ENCODE measurements at places on chromosomes 6 and 20.

- no peak for DNase-seq
These were observed 77.6 kb downstream of the POPDC3 start for GRCh38 chr6:105102186-105102585.

- no peak for DNase-seq
These were observed 27.0 kb downstream of the NUP153 start for GRCh38 chr6:17679726-17680125.

DNA sequence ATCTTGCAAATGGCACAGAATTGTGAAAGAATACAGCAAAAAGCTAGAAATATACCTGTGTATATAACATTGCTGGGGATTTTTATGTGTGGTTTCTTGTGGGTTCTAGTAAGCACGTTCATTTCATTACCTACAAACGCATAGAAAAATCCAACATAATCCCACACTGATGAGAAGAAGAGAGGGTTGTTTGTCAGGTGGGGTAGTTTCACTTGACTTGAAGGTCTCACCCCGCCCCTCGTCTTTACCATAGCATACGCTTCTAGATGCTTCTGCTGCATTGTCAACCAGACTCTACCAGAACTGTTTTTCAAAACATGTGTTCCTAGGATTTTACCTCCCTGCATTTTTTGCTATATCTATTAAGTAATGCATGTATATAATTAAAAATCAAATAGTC lies 284.1 kb upstream of the TAB2 start:
- no peak for DNase-seq

- DNase-seq, result no peak
These were observed 243.3 kb downstream of the TAF4 start for GRCh38 chr20:61822396-61822795.

GRCh38 chr20:6877633-6878032 lies 110.1 kb downstream of the BMP2 start:
- DNase-seq, result no peak

- no peak for DNase-seq
These were observed 114.7 kb downstream of the PLCB1 start for GRCh38 chr20:8246716-8247115.

GRCh38 chr6:21726676-21727075 lies 133.1 kb downstream of the SOX4 start:
- no peak for DNase-seq

- DNase-seq, result no peak
These were observed 108.3 kb downstream of the TNFAIP3 start for GRCh38 chr6:137975188-137975940.

GRCh38 chr6:158485431-158485830 lies 74.5 kb upstream of the TMEM181 start:
- DNase-seq, result no peak

DNA sequence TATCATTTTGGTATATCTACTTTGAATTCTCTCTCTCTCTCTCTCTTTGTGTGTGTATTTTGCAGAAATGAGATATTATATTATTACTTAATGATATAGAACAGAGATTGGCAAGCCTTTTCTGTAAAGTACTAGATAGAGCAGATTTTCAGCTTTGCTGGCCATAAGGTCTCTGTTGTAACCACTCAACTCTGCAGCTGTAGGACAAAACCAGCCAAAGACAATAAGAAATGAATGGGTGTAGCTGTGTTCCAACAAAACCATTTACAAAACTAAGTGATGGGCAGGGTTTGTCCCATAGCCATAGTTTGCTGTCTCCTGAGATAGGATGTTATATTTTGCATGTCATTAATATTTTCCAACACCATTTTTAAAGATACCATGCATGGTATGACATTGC lies 91.2 kb upstream of the TSHZ2 start:
- DNase-seq, result no peak

DNA sequence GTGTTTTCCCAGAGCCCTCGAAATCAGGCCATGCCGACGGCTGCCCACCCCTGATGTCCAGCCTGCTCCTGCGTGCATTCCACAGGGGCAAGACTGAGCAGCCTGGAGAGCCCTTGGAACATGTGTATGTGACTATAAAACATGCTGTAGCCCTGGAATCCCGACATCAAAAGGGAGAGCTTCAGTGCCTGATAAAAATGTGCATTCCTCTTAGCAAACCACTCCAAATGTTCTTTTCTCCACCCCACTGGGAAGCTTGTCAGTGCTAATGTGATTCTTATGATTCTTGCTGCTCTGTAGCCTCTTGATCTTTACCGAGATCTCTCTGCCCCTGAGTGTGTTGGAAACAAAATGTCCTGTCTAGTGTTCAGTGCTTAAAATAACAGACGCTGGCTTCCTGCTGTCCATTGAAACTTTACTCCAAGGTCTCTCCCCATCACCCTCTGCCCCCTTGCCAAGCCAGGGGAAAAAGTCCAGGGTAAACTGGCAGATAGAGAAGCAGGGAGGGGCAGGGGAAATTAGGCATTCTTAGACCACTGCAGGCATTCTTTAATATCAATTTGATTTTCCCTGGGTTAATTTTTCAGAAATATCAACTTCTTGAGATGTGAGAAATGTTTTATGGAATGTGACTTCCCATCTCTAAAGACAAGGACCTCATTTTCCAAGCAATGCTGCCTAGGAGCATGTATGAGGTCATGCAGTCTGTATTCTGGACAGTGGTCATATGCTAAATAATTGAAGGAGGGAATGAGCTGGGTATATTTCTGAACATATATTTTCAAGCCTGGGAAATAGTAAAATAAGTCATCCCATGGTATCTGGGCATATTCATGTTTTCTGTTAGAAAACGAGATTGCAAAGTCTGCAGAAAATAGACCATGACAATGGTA lies 73.8 kb upstream of the ISM1 start:
- DNase-seq, result no peak

GRCh38 chr20:13430346-13431002 lies 208.3 kb downstream of the TASP1 start:
- peak; percentile 97 for DNase-seq

- no peak for DNase-seq
These were observed 2.0 kb downstream of the FLOT1 start for GRCh38 chr6:30740540-30740870.

GRCh38 chr6:7933794-7934193 lies 23.2 kb upstream of the TXNDC5 start:
- DNase-seq, result no peak

DNA sequence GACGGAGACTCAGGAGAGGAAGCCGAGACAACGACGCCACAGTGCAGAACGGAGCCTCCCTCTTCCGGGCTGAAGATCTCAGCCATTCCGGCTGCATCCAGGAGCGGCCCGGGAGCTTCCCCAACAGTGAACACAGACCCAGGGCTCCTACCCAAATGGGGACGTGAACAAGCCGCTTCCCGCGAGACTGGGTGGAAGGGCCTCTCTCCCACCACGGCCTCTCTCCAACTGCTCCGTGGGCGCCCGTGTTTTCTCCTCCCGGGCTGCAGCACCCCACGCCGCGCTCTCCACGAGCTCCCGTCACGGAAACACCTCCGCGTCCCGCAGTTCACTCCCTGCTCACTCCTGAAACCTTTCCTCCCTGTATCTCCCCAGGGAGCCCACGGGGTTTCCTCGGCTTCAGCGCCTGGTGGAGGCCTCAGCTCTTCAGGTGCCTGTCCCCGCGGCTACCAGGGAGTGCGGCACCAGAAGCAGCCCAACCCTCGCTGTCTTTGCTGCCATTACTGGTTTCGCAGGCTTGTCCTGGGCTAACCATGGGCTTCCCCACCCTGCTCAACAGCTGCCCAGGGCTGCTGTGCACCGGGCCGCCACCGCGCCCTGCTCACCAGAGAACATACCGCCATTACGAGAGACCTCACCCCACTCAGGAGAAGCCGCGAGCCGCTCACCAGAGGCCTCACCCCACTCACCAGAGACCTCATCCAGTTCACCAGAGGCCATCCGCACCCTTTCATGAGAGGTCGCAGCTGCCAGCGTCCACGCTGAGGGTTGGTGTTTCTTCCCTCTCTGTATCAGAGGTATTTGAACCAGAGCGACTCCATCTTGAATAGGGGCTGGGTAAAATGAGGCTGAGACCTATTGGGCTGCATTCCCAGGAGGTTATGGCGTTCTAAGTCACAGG lies 922.8 kb downstream of the QKI start:
- DNase-seq, result no peak

GRCh38 chr20:43669332-43669731 lies 2.4 kb downstream of the MYBL2 start:
- DNase-seq, result peak; percentile 80

GRCh38 chr20:45060294-45060693 lies 40.6 kb downstream of the KCNS1 start:
- DNase-seq, result no peak

GRCh38 chr6:35731414-35731735 lies 5.5 kb upstream of the ARMC12 start:
- no peak for DNase-seq

GRCh38 chr6:75849329-75850025 lies 100.4 kb downstream of the MYO6 start:
- no peak for DNase-seq

- DNase-seq, result no peak
These were observed 291.3 kb upstream of the PRDM1 start for GRCh38 chr6:105794870-105795269.

DNA sequence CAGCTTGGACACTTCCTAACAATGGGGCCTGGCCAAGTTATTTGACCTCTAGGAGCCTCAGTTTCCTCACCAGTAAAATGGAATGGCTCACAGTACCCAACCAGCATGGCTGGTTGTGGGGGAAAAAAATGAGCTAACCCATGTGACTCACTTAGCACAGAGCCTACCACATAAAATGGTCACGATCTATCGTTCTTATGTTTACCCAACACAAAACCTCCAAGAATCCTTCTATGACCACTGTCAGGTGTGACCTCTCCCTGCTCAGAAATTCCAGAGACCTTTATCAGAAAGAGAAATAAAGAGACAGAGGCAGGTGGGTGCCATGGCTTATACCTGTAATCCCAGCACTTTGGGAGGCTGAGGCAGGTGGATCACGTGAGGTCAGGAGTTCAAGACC lies 39.4 kb downstream of the BPIFB1 start:
- no peak for DNase-seq

DNA sequence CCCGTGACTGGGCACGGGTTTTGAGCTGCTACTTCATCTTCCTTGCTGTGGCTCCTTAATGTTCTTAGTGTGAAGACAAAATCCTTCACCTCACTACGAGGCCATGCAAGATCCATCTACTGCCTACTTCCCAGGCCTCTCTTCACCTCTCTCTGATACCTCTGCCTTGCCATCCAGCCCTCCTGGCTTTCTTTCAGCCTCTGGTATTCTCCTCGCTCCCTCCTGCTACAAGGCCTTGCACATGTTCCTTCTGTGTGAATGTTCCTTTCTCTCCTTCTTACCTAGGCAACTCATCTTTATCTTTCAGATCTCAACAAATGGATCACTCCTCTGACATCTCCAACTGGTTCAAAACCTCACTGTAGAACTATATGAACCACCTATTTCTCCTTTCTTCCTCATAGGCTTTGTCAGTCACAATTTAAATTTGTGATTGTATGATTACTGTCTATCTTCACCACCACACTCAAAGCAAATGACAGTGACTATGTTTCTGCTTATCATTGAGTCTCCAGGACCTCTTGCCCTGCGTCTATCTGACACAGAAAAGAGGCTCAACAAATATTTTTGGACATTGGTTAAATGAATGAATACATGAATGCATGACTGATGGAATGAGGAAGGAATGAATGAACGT lies 19.8 kb downstream of the HEY2 start:
- DNase-seq, result no peak

DNA sequence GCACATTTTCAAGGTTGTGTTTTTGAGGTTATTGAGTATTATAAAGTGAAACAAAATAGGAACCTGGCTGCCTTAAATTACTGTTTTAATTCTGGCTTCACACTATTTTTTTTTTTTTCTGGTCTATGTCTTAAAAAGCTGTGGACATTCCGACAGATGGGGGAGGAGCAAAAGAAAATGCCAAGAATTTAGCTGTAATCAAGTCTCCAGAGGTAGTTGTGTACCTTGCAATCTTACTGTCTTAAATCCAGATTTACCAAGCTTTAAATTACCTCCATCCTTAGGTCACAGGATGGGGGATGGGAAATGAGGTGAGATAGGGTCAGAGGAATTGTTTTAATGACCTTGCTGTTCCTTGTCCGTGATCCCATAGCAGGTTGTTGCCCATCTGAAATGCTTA lies 182.8 kb downstream of the UTRN start:
- DNase-seq, result no peak

GRCh38 chr6:88807622-88808021 lies 155.8 kb downstream of the RNGTT start:
- no peak for DNase-seq

DNA sequence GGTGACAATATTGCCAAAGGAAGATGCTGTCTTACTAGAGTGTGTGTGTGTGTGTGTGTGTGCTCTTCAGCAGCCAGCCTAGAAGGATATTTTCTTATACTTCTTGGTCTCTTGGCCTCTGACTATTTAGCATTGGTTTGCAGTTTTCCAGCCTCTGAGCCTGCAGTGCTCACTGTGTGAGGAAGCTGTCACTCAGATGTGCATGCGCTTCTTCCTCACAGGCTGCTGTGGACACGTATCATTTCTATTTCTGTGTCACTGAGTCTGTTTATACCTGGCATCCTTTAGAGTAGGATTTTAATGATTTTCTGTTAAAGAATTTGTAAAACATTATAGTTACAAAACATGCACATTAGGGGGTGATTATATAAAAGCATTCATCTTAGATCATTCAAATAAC lies 83.3 kb downstream of the ALDH8A1 start:
- no peak for DNase-seq

DNA sequence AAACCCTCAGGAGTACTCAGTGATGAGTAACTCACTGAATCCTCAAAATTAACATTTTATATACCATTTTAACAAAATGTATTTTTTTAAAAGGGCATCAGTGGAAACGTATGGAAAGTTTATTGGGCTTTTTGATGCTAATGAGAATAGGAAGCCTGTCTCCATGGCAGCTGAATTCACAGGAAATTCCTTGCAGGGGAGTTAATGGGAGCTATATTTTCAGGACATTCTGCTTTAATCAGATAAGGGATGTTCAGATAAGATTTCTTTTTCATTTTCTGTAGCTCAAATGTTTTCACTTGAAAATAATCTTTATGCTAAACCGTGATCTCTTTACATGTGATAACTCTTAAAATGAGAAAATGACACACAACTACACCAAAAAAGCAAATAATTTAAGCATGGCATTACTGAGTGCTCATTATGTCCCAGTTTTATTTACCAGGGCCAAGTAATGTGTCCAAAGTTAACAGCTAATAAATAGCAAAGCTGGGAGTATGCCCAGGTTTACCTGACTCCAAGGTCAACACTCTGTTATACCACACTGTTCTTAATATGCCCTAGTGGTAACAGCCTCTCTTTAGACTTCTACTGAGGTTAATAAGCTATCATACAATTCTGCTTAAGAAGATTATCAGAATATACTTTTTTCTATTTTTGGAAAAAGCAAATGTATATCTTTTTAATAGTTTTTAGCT lies 348.1 kb downstream of the GRIK2 start:
- no peak for DNase-seq

DNA sequence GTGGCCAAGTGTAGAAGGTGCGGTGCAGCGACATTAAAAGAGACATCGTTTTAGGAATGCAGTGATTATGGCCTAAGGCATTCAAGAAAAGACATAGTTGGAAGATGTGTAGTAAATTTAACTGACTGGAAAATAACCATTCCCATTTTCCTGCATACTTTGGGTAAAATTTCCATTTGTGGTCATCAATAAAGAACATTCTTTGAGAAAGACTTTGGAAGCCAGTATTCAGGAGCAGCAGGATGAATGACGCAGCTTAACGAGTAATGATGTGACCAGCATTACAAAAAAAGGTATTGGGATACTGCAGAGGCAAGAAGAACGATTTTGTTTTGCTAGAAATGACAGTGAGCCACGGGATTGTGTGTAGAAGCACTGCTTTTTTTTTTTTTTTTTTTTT lies 7.0 kb upstream of the RWDD1 start:
- no peak for DNase-seq

GRCh38 chr20:47999166-47999565 lies 213.9 kb upstream of the SULF2 start:
- no peak for DNase-seq

Data from RCC 7860 (cell line).